ENCODE measurements at places on chromosomes 7 and 10.

DNA sequence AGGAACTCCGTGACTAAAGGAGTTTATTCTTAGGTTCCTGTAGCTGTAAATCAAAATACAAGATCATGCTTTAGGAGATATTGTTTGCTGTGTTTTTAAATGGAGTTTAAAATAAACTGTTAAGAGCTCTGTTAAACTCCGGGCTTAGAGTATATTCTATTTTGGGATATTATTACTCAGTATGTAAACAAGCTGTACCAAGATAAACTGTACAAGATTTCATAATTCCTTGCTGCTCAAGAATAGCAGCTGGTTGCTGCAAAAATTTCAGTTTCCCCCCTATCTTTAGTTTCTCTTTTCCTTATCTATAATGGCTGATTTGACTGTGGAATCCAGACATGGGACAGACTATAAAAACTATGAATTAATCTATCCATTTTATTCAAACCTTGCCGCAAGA is 215.7 kb downstream of the HTR7 start:
- ATAC-seq = no peak
- H3K27ac ChIP-seq = no peak overlapping the region
- H3K4me1 ChIP-seq = peaks cover 17% of the 10 kb centered on the region
- H3K27me3 ChIP-seq = no peaks in the 10 kb centered on the region
- H3K36me3 ChIP-seq = no peaks in the 10 kb centered on the region

GRCh38 chr7:151207804-151208203 is 2.5 kb downstream of the H2BK1 start:
- no peaks in the 10 kb centered on the region for H3K4me1 ChIP-seq
- H3K36me3 ChIP-seq = peaks cover 15% of the 10 kb centered on the region
- ATAC-seq = no peak
- H3K27me3 ChIP-seq = peaks cover 34% of the 10 kb centered on the region

- H3K4me3 ChIP-seq = no peak overlapping the region
- H3K27ac ChIP-seq = no peak overlapping the region
- ATAC-seq = no peak
- no peaks in the 10 kb centered on the region for H3K36me3 ChIP-seq
- no peaks in the 10 kb centered on the region for H3K4me1 ChIP-seq
Observed at GRCh38 chr7:122379491-122379890, 74.9 kb upstream of the FEZF1 start.

- no peak overlapping the region for H3K4me3 ChIP-seq
- no peak overlapping the region for H3K27ac ChIP-seq
- no peak for ATAC-seq
Observed at GRCh38 chr7:112045222-112045621, 161.0 kb downstream of the DOCK4 start.

DNA sequence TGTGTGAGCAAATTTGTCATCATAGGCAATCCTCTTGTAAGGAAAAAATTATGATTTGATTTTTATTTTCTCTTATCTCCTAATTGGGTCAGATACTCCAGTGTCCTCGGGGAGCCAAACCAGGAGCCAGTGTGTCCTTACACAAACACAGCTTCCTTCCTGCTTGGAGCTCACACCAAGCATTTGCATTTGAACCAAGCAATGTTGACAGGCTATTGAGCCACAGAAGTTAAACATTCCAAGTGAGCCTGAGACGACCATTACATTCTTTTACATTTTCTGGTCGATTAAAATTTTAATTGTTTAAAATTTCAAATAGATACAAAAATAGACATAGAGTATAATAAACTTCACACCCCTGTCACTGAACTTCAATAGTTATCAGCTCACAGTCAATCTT is 194.8 kb downstream of the CFTR start:
- no peaks in the 10 kb centered on the region for H3K27me3 ChIP-seq
- H3K27ac ChIP-seq = no peak overlapping the region
- ATAC-seq = no peak
- no peaks in the 10 kb centered on the region for H3K36me3 ChIP-seq
- no peak overlapping the region for H3K4me3 ChIP-seq

DNA sequence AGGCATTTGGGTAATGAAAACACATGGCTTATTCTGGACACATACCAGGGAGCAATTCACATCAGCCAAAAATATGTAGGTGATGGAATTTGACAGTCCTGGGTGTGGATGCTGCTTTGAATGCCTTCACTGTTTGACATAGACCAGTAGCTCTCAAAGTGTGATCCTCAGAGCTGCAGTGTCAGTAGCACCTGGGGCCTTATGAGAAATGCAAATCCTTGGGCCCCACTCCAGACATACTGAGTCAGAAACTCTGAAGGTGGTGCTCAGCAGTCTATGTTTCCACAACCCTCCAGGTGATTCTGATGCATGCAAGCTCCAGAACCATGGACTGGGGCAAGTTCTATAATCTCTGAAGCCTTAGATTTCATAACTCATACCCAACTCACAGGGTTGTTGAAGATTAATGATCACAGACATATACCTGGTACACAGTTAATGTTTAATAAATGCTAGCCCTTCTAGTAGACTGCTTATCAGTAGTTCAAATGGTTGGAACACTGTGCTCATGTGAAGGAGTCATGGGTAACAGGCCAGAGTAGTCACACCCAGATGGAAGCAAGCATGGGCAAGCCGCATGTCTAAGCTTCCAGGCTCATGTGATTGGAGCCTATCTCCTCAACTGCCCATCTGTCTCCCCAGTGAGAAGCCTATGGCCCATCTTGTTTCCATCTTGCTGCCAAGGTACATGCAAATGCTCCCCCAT is 715.7 kb downstream of the GRID1 start:
- no peak overlapping the region for H3K27ac ChIP-seq
- H3K4me3 ChIP-seq = no peak overlapping the region
- no peaks in the 10 kb centered on the region for H3K4me1 ChIP-seq
- ATAC-seq = no peak

DNA sequence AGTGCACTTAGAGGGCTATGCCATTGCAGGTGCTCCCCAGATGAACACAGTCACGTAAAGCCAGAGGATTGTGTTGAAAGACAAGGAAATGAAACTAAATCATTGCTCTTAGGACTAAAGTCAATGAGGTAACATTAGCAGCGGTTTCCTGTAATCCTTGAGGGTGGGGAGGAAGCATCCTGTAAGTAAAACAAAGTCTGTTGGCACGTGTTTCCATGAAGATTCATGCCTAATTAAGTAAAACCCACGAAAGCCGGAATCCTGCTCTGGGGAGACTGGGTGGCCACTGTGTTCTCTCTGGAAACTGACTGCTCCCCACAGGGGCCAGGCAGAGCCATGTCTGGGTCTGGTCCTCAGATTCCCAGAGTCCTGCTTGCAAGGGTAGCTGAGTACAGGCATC is 18.3 kb downstream of the STEAP1B start:
- no peak overlapping the region for H3K27ac ChIP-seq
- ATAC-seq = peak; percentile 23
- no peaks in the 10 kb centered on the region for H3K27me3 ChIP-seq
- H3K36me3 ChIP-seq = no peaks in the 10 kb centered on the region
- H3K4me3 ChIP-seq = no peak overlapping the region
- no peaks in the 10 kb centered on the region for H3K4me1 ChIP-seq

DNA sequence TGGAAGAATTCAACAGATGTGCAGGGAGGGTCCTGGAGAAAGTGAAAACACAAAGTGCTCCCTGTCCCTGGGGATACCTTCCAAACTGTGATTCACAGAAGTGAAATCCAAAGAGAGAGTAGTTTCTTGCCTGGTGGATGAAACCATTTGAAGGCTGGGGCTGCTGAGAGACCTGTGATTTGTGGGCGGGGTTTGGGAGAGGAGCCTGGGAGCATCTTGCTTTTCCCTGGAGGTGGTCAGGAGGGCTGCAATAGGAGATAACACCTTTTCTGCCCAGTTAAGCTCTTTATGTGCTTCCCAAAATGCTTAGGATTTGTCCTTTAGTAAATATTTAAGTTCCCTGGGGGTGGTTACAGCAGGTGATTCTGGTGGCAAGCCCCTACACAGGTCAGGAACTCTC is 105.3 kb upstream of the TPK1 start:
- H3K4me1 ChIP-seq = no peaks in the 10 kb centered on the region
- H3K4me3 ChIP-seq = no peak overlapping the region
- no peaks in the 10 kb centered on the region for H3K36me3 ChIP-seq
- no peaks in the 10 kb centered on the region for H3K27me3 ChIP-seq

DNA sequence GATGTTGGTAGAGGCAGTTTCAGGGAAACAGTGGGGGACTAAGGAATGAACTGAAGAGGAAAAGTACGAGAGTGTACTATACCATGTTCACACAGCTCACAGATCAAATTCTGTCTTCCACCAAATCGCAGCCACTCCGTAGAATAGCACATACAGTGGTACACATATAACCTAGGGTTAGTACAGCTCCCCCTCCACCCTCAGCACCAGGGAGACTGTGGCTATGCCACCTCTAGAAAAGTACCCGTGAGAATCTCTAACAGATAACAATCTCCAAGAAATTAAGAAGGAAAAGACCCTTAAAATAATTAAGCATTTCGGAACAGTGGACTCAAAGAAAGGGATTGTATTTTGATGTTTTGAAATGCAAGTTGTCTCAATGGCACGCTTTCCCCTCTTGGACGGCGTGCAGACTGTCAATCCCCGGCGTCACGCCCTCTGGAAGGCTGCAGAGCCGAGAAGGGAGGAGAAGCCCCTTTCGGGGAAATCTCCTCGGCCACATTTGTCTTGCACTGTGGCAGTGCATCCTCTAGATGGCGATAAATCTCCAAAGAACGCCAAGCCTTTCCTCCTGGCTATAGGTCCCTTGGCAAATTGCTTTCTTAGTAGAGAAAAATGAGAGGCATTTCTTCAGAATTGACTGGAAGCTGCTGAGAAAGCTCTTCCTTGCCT is 345.0 kb downstream of the REEP3 start:
- H3K27ac ChIP-seq = no peak overlapping the region
- no peak overlapping the region for H3K4me3 ChIP-seq
- peaks cover 11% of the 10 kb centered on the region for H3K4me1 ChIP-seq
- peaks cover 34% of the 10 kb centered on the region for H3K27me3 ChIP-seq

- H3K36me3 ChIP-seq = no peaks in the 10 kb centered on the region
- H3K4me3 ChIP-seq = peak overlapping the region; percentile 94
- H3K4me1 ChIP-seq = peaks cover 56% of the 10 kb centered on the region
- H3K27ac ChIP-seq = peak overlapping the region; percentile 97
Observed at GRCh38 chr7:157337316-157338149, 729 bp downstream of the DNAJB6 start.

GRCh38 chr10:6050801-6051445 is 11.2 kb downstream of the IL2RA start:
- ATAC-seq = peak; percentile 82
- peaks cover 6% of the 10 kb centered on the region for H3K27me3 ChIP-seq
- no peaks in the 10 kb centered on the region for H3K36me3 ChIP-seq
- H3K4me1 ChIP-seq = no peaks in the 10 kb centered on the region

DNA sequence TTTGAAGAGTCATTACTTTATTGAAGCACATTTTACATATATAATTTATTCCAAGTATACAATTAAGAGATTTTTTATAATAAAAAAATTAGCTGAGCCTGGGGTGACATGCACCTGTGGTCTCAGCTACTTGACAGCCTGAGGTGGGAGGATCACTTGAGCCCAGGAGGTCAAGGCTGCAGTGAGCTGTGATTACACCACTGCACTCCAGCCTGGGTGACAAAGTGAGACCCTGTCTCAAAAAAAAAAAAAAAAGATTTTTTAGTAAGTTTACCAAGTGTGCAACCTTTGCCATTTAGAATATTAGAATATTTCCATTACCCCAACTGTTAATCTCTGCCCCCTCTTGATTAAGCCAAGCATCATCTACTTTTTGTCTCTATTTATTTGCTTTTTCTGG is 196.0 kb downstream of the CCSER2 start:
- H3K36me3 ChIP-seq = no peaks in the 10 kb centered on the region
- no peaks in the 10 kb centered on the region for H3K4me1 ChIP-seq
- H3K27me3 ChIP-seq = peaks cover 5% of the 10 kb centered on the region

DNA sequence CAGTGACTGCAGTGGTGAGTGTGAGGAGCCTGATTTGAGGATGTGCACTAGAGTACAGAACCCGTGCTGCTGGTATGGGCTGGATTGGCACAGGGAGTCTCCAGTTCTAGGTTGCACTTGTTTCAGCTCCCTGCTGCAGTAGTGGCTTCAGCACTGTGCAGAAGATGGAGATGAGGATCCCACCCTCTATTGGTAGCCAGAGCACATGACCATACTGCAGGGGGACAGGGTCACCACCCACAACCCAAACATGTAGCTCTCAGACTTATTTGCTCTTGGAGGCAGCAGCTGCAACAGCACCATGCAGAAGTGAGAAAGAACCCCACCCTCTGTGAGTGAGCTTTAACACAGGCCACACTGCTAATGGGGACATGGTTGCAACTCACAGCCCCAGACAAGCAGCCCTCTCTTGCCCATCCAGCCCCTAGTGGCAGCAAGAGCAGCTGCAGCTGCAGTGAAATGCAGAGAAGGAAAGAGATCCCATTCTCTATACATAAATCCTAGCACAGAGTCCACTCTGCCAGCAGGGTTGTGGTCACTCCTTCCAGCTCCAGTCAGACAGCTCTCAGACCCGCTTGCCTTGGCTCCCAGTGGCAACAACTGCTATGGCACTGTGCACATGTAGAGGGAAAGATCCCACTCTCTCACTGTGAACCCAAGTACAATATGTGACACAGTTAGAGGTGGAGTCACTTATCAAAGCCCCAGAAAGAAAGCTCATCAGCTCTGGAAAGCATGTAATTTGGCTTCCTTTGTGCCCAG is 51.4 kb upstream of the SCIN start:
- ATAC-seq = no peak
- no peak overlapping the region for H3K27ac ChIP-seq
- no peak overlapping the region for H3K4me3 ChIP-seq
- no peaks in the 10 kb centered on the region for H3K4me1 ChIP-seq
- H3K36me3 ChIP-seq = no peaks in the 10 kb centered on the region
- no peaks in the 10 kb centered on the region for H3K27me3 ChIP-seq

DNA sequence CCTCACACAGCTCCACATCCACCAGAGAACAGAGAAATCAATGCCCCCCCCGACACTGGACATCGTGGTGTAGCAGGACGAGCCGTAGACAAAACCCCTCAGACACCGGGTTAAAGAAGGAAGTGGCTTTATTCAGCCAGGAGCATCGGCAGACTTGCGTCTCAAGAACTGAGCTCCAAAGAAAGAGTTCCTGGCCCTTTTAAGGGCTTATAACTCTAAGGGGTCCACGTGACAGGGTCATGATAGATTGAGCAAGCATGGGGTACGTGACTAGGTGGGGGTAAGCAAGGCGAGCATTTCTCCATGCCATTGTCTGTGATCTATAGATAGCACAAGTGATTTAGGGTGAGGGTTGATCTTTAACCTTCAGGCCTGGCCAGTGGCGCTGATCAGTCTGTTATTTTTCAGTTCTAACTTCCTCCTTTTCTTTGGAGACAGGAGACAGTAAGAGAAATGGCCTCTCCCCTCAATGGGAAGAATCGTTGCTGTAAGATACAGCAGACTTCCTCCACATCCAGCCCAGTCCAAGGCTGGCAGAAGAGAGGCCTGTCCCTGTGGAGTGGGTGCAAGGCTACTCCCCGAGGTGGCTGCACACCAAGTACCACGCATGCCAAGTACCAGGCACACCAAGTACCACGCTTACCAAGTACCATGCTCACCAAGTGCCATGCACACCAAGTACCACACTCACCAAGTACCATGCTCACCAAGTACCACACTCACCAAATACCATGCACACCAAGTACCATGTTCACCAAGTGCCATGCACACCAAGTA is 19.5 kb upstream of the PPP2R2D start:
- no peak overlapping the region for H3K27ac ChIP-seq
- H3K4me3 ChIP-seq = no peak overlapping the region
- peaks cover 23% of the 10 kb centered on the region for H3K27me3 ChIP-seq
- ATAC-seq = no peak
